ENCODE measurements at places on chromosomes 6 and 20.

- DNase-seq: no peak
These were observed 1.2 kb upstream of the ACSS1 start for GRCh38 chr20:25058847-25059810.

DNA sequence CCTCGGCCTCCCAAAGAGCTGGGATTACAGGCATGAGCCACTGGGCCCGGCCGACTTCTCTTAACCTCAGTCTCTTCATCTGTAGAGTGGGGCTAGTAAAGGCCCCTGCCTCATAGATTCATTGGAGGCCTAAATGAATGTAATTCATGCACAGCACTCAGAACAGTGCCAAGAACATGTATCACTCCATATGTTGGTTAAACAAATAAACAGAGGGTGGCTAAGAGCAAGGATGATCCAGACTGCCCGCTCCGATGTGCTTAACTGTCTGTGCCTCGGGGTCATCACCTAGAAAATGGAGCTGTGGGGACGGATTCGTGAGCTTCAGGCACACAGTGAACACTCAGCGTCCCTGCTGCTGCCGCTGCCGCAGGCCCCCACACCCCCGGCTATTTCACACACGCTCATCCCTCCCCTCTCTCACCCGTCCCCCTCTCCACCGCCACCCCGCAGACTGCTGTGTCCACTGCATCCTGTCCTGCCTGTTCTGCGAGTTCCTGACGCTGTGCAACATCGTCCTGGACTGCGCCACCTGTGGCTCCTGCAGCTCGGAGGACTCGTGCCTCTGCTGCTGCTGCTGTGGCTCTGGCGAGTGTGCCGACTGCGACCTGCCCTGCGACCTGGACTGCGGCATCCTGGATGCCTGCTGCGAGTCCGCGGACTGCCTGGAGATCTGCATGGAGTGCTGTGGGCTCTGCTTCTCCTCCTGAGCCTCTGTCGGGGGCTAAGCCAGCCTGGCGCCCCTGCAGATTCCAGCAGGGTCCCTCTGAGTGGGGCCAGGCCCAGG lies 14.8 kb downstream of the MDFI start:
- DNase-seq: no peak

GRCh38 chr6:1593286-1593957 lies 16.3 kb upstream of the FOXC1 start:
- DNase-seq: no peak

DNA sequence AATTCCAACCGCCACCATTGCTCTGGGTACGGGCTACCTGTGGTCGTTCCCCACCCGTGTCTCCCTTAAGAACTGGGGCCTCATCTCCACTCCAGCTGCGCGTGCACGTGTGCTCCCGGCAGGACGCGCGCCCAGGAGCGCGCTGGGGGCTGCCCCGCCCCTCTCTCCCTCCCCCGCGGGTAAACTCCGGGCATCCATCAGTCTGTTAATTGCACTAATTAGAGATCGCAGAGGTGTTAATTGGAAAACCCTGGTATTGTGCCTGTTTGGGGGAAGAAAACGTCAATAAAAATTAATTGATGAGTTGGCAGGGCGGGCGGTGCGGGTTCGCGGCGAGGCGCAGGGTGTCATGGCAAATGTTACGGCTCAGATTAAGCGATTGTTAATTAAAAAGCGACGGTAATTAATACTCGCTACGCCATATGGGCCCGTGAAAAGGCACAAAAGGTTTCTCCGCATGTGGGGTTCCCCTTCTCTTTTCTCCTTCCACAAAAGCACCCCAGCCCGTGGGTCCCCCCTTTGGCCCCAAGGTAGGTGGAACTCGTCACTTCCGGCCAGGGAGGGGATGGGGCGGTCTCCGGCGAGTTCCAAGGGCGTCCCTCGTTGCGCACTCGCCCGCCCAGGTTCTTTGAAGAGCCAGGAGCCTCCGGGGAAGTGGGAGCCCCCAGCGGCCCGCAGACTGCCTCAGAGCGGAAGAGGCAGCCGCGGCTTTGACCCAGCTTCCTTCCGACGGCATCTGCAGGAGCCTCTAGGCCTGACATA lies 14.4 kb downstream of the FOXP4 start:
- no peak for DNase-seq

GRCh38 chr6:30895343-30895742 lies 11.0 kb downstream of the DDR1 start:
- DNase-seq: no peak

DNA sequence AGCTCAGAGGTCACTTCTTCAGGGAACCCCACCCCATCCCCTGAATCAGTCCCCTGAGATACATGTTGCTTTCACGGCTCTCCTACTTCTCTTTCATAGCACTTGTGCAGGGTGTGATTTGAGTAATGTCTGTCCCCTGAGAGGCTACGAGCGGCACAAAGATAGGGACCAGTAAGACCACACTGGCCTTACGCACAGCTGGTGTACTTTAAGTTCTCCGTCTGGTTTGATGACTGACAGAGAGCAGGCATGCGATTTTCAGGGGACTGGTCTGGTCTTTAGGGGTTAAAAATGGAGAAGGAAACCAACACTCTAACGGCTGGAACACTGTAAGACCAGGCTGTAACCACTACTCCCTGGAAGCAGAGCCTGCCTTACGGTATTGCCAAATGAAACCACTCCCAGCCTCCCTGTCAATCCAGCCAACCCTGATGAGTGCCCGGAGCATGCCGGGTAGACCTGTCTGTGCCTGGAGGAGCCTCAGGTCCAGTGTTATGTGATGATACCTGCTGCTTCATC lies 47.1 kb downstream of the ELMO2 start:
- no peak for DNase-seq

- DNase-seq: no peak
These were observed 32.0 kb upstream of the SYNDIG1 start for GRCh38 chr20:24437196-24438082.

- no peak for DNase-seq
These were observed 83.4 kb downstream of the TXNDC5 start for GRCh38 chr6:7827142-7827541.

DNA sequence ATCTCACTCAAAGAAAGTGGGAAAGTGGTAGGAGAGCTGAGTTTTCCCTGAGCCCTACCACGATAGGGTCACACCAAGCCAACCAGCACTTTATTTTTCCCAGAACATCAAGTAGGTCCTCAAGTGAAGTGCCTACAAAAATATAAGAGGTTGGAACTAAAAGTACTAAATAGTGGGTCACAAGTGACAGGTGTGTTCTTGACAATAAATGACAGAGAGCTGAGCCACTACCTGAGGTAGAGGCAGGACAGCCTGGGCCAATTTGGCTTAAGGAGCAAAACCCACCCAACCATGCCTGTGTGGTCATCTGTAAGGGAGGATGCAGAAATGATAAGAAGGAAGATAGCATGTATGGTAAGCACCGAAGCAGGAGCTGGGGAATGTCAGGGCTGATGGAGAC lies 154.8 kb upstream of the SSTR4 start:
- no peak for DNase-seq

- no peak for DNase-seq
These were observed 77.8 kb downstream of the NINL start for GRCh38 chr20:25507385-25508082.

DNA sequence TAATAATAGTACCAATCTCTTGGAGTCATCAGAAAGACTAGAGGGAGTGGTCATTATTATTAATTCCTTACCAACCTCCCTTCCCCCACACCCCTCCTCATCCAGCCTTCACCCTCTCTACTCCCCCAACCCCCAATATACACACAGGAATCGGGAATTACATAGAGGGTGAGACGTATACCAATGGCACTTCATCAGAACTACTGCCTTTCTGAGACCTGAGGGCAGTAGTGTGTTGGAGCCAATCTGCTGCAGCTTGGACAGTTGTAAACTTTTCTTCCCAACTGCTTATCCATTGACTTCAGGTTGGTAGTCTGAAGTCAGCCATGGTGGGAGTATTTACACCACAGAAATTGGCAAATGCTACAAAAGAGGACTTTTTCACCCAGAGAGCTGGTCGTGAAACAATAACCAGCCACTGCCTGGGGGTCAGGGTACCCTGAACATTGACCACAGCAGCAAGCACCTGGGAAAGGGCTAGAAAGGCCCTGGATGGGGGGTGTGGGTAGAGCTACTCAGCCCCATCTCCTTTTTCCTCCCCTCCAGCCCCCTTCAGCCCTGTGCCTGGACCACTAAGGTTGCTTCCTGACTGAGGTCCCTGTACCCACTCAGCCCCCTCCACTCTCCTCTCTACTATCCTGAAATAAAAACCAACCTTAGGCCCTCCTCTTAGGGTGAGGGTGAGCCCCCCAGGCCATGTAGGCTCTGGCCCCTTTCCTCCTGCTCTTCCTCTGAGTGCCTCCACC lies 161.5 kb downstream of the MRPL14 start:
- DNase-seq: no peak

- no peak for DNase-seq
These were observed 50.9 kb downstream of the RPRD1B start for GRCh38 chr20:38084425-38084951.

DNA sequence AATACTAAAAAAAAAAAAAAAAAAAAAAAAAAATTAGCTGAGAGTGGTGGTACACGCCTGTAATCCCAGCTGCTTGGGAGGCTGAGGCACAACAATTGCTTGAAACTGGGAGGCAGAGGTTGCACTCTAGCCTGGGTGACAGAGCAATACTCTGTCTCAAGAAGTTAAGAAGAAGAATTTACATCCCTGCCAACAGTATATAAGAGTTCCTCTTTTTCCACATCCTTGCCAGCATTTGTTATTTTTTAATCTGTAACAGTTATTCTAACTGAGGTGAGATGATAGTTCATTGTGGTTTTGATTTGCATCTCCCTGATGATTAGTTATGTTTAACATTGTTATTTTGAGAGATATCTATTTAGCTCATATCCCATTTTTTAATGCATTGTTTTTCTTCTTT lies 20.3 kb upstream of the DYNLRB1 start:
- DNase-seq: no peak

- DNase-seq: no peak
These were observed 9.1 kb downstream of the RSPO4 start for GRCh38 chr20:992801-993535.

- DNase-seq: no peak
These were observed 85.3 kb upstream of the PDE10A start for GRCh38 chr6:165748390-165748789.

DNA sequence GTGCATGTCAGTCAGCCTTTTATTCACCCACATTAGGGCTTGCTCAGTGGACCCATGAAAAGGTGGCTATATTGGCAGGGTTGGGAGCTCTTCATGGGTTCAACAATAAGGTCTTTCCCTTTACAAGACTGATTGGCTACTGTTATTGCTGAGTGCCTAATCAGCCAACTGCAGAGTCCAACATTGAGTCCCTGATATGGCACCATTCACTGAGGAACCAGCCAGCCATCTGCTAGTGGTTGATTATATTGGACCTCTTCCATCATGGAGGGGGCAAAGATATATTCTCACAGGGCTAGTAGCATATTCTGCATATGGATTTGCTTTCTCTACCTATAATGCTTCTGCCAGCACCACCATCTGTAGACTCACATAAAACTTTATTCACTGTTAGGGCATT lies 69.9 kb downstream of the CDKAL1 start:
- no peak for DNase-seq

DNA sequence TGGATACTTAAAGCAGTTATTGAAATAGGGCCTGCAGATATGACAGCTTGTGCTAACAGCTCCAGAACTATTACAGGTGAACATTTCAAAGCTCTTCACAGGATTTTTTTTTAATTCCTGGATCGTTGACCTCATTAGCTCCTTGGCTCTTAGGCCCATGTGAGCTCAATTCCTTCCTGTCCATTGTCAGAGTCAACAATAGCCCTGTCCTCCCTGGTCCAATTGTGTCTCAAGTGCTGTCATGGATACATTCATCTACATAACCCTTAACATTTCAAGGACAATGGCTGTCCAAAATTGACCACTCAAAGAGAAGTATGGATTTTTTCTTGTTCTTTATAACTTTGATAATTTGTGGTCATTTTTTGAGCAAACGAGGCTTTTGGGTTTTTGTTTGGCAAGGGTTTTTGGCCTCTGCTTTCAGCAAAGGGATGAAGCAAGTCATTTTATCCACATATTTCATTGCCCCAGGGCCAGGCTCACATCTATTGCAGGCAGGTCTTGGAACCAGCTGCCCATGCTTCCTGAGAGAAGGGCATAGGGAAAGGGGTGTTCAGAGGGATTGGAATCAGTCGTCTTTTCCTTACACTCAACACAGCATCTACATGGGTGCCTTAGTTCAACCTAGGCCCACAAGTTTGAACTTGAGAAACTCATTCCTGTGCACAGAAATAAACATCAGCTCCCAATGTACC lies 282.1 kb downstream of the TPBG start:
- no peak for DNase-seq

DNA sequence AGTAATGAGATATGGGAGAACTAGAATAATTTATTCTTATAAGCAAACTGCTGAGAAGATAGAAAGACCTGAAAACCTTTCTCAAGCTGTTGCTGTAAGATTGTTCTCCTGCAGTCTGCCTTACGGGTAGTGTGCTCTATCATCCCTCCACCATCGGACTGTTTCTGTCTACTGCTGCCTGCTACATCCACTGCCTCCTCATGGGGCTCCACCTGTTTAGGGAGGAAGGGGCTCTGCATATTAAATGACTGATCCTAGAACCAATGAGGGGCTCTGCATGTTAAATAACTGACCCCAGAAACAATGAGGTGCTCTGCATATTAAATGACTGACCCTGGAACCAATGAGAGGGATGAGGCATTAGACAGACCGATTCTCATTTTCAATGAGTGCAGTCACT lies 654.6 kb downstream of the KIF16B start:
- DNase-seq: no peak

DNA sequence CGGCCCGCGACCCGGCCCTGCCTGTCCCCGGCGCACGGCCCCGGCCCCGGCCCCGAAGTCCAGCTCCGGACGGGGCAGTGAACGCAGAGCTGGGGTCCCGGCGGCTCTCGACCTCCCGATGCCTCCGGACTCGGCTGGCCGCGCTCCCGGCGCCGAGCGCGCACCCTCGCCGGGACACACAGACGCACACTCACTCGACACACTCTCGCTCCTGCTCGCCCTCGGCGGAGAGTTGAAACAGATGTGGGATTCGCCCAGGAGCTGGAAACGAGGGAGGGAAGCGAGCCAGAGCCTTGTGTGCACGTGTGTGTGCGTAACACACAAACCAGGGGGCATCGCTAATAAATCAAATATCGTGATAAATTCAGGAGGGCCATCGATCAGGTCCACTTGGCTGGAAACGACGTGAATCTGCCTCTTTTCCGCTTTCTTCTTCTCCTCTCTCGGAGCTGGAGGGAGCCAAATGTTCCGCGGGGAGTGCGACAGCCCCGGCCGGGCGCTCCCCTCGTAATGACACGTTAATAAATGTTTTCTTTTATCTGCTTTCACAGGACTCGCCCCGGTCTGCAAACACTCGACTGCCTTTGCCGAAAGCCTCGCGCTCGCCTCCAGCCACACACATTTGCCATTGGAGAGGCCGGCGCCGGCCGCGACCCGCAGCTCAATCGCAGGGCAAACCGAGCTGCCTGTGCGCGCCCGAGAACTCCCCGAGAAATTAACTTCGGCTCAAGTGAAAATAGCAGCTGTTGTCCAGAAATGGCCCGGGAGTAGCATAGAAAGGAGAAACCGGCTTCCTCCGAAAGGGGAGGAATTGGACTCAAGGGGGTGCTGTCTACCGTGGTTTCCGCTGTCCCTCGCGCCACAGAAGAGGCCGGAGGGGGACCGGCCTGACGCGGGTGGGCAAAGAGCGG lies 828 bp upstream of the SULF2 start:
- no peak for DNase-seq

GRCh38 chr20:36344517-36345132 lies 38.5 kb downstream of the DLGAP4 start:
- DNase-seq: peak; percentile 54

GRCh38 chr6:78670802-78671201 lies 196.5 kb upstream of the IRAK1BP1 start:
- DNase-seq: no peak
